ENCODE measurements at places on chromosomes 12 and 14.

- no peak for DNase-seq
Measured at GRCh38 chr14:74627076-74627475, 15.0 kb upstream of the LTBP2 start.

DNA sequence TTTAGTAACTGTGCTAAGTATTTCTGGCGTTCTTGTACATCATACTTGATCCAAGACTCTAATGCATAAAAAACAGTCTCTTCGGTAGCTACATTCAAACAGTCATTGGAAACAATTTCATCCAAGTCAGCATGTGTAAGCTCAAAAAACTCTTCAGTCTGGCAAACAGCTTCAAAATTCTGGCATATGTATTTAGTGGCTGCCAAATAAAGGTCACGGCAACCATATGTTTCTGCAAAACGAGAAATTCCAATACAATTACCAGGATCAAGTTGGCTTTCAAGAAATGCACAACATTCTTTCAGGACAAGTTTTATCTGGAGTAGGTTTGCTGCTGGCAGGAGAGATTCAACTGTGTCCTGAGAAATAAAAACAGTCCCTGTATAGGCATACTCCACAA is 16.5 kb downstream of the KLHL28 start:
- peak; percentile 56 for DNase-seq

- DNase-seq: no peak
Measured at GRCh38 chr12:56172839-56173238, 14.7 kb downstream of the MYL6 start.

DNA sequence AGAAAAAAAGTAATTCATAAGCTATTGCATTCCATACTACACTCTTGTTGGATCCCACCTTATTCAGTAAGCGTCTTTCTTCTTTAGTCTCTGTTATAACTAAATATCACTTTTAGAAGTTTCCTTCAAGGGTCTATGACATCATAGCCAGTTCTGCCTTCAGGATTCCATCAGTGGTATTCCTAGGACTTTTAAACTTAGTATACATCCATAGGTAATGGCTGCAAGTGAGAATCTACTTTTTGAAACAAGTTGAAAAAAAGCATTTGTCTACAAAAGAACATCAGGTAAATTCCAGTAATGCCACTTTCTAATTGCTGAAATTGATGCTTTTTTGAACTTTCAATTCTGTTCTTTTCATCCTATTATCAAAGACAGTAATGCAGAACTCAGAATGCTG is at the start of gene FSCB:
Gene FSCB, minus strand, starts transcription at position 101 of the 400 bp plus-strand sequence. CDS start 296 bp downstream, outside the sequence.
- DNase-seq: no peak

DNA sequence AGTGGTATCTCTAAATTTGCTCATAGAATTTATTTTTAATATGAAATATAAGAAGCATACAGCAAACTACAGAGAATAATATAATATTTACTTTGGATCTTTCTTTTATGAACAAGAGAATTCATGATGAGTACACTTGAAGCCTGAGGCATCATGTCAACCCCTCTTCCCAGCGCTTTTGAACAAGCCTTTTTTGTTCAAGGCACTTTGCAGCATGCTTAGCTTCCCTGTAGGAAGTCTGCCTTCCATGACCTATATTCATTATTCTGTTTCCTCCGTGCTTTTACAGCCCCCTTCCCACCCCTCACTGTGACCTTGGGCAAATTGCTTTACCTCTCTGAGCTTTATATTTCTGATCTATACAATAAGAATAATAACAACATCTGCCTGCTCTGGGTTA is 41.6 kb downstream of the SCN8A start:
- no peak for DNase-seq

- DNase-seq: no peak
Measured at GRCh38 chr12:115467531-115467930, 783.6 kb upstream of the TBX3 start.

DNA sequence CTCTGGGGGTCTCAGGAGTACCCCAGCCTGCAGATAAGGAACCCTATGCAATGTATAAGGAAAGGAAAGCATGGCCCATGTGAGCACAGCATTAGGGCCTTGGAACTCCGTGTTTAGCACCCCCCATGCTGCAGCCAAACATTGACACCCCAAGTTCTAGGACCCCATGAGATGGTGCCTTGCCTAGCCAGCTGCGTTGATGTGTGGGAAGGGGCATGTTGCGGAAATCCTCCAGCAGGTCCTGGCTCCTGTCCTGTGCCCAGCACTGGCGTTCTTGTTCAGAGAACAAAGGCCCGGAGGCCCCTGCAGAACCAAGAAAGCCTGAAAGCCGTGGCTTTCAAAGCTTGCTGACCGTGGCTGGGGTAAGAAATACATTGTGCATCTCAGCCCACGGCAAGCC is 99.4 kb upstream of the DIO3 start:
- no peak for DNase-seq

DNA sequence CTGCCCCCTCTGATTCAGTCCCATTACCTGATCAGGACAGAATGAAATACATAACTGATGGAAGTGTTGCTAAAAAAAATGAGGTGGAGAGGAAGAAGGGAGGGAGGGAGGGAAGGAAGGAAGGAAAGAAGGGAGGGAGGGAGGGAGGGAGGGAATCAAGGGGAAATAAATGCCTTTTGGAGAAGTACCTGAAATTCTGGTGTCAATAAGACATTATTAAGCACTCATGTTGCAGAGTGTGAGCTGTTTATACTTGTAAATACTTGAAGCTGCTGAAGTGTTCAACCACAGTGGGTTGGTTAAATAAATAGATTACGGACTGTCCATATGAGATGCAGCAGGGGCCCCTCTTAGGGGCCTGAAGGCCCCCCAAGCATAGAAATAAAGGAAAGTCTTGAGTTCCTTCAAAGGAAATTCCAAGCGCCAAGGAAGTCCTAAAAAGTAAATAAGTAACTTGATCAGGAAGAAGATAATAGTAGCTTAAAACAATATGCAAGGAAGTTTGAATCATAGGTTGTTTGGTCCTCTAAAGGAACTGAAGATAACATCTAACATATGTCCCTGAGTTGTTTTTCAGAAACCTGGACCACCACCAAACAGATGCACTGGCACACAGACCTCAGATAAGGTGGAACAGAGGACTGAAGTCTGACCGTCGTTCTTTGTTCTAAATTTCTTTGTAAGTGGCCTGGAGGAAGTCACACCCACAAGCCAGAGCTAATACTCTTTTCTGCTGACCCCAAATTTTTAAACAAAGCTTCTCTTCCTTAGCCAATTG is 110.8 kb downstream of the SEC23A start:
- DNase-seq: no peak

DNA sequence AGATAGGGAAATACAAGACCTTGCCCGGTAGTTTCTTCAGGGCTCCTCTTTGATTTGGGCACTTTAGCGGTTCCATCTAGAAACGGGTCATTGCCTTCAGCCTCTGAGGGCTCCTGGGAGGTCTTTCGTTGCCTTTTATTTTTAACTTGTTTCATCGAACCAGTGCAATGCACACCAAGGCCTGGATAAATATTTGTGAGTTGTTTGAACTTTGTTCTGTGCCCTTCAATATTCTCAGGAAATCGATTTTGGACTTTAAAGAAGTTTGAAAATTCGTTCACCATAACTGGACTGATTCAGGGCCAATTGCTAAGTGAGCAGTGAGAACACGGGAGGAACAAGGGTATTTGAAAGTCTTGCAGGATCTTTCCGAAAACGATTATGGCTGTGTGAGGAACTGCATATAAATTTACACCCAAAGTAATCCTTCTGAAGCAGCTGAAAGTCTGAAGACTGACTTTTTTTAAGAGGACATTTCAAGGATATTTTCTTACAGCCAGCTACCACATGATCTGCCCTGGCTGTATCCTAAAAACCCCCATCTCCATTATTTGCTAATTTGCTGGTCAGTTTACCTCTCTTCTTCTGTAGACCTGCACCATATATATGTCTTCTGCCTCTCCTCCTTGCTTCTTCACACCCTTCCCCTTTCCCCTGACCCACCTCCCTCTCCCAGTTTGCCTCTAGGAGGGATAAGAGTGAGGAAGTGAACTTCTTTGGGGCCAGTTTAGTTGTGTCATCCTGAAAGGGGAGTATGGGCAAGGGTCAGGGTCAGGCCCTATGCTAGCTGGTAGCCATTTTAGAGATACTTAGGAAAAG is 8.0 kb downstream of the DUSP6 start:
- DNase-seq: no peak

DNA sequence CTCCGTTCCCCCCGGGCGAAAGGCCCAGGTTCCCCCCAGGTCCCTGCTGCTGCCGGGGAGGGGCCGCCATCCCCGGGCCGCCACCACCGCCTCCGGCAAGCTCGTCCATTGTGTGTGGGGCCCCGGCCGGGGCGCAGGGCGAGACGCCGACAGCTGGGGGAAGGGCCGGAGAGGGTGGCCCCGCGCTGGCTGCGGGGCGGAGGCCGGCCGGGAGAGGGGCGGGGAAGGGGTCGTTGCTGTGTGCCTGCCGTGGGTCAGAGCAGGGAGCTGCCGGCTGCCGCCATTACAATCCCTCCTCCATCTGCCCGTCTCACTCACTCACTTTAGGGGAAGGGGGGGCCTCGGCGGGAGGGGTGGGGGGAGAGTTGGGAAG is at the start of gene STRN3:
Gene STRN3, minus strand, starts transcription at position 303 of the 373 bp plus-strand sequence. Its CDS starts 194 bp downstream, at position 109.
- DNase-seq: no peak

- no peak for DNase-seq
Measured at GRCh38 chr14:94921882-94922585, 152.1 kb upstream of the GSC start.

DNA sequence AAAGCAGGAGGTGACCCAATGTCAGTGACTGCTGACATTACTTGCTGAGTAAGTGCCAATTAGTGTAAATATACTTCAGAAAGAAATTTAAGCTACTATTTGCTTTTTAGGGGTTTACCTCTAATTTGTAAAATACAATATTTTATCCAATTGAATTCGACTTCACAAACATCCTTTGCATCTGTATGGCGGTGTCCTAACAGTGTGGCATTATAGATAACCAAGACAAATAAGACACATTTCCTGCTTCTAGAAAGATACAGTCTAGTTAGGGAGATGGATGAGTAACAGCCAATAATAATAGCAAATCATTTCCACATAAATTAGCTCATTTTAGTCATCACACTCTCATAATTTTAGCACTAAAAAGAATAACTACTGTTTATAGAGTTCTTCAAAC is 196.5 kb downstream of the AKAP6 start:
- DNase-seq: no peak

DNA sequence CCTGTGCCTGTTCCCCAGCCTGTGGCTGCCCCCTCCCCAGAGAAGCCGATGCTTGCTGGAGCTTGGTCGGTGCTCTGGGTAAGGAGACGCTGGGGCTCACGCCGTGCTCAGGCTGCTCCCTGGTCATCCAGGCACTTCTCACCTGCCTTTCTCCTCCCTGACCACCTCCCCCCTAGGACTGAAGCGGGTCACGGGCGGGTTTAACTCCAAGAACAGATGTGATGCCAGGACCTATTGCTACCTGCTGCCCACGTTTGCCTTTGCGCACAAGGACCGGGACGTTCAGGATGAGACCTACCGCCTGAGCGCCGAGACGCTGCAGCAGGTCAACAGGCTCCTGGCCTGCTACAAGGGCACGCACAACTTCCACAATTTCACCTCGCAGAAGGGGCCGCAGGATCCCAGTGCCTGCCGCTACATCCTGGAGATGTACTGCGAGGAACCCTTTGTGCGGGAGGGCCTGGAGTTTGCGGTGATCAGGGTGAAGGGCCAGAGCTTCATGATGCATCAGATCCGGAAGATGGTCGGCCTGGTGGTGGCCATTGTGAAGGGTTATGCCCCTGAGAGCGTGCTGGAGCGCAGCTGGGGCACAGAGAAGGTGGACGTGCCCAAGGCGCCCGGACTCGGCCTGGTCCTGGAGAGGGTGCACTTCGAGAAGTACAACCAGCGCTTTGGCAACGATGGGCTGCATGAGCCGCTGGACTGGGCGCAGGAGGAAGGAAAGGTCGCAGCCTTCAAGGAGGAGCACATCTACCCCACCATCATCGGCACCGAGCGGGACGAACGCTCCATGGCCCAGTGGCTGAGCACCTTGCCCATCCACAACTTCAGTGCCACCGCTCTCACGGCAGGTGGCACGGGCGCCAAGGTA is 8.4 kb upstream of the EP400 start:
- no peak for DNase-seq

DNA sequence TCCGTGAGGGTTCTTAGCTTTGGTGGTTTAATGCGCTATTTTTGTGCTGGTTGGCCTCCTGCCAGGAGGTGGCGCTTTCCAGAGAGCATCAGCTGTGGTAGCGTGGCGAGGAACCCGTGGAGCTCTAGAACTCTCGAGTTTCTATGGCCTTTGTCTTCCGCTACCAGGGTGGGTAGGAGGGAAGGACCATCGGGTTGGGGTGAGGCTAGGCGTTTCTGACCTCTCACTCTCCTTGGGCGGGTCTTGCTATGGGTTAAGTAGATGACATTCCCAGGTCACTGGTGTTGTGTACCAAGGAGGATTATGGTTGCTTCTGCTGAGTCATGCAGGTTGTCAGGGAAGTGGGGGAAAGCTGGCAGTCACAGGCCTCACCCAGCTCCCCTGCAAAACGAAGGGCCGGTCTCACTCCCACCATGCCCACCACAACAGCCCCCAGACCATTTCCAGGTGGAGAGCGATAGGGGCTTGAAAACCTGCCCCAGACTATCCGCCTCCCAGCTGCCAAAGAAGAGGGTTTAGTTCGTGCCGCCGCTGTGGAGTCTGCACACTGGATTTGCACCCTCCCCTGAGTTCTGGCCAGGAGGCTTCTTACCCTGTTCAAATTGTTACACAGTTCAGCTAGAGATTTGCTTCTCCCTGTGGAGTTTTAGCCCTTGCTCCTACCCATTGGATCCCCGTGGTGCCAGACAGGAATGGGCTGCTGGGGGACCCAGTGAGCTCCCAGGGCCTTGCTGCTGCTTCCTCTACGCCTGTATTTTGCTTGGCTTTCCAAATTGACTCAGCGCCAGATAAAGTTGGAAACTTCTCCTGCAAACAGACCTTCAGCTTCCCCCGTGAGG is 21.9 kb downstream of the RNFT2 start:
- DNase-seq: peak; percentile 31

DNA sequence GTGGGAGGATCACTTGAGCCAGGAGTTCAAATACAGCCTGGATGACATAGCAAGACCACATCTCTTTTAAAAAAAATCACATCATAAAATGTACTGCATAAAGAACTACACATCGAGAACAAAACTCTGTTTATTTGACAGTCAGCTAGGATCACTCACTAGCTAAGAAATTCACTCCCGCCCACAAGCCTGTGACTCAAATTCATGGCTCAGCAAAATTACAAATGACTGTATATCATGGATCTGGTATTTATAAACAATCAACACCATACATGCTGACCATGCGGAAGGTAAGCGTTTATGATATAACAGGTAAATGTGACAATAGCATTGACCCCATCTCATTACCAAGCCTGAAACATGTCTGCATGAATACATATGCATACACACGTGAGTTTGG is 206.5 kb downstream of the EFCAB11 start:
- peak; percentile 23 for DNase-seq

Measured in astrocyte of the hippocampus (primary cell).